ENCODE measurements at places on chromosomes 5 and 9.

GRCh38 chr9:72703574-72703973 lies 182.2 kb downstream of the TMC1 start:
- no peak for DNase-seq

DNA sequence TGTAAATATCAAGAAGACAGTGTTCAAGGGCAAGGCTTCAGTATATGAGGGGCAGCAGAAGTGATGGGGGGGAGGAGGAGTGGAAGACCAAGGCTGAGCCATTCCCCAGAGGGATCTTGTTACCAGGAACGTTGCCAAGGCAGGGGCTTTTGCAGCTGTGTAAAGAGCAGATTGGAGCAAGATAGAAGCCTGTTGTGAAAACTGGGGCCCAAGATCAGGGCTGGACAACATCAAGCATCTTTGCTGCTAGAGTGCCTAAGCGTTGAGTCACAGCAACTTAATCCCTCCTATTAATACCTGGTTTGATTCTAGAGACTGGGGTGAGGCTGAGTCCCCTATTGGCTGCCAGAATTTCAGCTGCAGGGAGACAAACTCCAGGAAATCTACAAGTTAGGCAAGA lies 18.4 kb upstream of the ERCC6L2 start:
- DNase-seq, result no peak

GRCh38 chr5:99037668-99038067 lies 108.9 kb upstream of the CHD1 start:
- DNase-seq, result peak; percentile 52

DNA sequence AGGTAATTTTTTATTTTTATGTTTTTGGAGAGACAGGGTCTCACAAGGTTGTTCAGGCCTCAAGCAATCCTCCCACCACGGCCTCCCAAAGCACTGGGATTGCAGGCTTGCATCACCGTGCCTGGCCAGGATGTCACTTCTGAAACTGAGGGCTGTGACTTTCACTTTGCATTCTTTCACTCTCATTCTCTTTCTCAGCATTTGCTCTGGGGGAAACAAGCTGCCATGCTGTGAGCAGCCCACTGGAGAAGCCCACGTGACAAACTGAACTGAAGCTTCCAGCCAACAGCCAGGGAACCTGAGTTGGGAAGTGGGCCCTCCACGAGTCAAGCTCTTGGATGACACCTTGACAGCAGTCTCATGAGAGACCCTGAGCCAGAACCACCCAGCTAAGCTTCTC lies 109.4 kb downstream of the C5orf15 start:
- DNase-seq, result no peak

DNA sequence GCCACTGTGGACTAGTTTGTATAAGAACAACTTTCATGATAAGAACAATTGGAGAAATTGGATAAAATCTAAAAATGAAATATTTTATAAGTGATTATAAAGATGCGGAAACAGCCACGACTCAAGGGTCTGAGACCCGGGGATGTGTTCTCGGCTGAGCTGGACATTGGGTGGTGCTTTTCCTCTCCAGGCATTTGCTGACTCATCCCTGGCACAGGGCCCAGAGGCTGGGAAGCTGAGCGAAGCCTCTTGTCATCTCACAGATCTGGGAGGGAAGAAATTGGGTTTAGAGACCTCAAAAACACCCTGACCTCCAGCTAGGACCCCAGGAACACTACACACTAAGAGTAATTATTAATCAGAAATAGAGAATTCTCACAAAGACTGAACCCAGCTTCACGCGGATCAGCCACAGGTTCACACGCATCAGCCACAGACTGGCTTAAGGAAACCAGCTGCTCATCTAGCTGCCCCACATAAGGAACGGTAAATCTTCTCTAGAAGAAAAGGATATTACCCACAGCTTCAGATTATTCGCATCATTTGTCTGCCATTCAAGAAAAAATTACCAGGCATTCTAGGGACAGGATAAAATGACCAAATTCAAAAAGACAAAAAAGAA lies 2.8 kb upstream of the OR2V1 start:
- DNase-seq, result no peak

Data from H9 (cell line).